Fibroblast of skin of scalp (primary cell): ENCODE measurements at places on chromosomes 12 and 14.

DNA sequence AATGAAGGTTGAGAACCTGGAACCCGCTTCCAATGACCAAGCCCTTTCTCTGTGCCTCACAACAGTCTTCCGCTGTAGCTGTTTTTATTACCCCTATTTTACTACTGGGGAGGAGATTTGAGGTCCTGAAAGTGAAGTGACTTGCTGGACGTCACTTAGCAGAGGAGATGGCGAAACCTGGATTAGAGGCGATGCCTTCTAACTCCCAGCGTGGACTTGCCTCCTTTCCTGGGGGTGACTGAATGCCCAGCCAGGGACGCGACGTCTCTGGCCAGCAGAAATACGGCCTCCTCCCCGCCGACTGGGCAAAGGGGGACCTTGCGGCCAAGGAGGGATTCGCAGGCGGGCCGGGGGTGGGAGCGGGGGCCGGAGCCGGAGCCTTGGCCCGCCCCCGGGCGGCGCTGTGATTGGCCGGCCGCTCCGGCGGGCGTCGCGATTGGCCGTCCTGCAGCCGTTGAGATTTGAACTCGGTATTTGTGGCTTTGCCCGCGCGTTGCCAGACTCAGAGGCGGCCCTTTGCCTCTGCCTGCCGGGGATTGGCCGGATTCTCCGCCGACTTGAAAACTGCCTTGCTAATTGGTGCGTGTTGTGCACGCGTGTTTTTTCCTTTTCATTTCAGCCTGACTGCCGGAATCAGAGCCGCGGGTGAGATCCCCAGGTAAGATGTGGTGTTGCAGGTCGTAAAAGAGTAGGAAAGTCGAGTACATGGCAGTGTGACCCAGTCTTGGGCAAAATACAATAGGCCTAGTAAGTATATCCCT is at the start of gene NCAPD2:
NCAPD2 (plus strand) TSS at position 606 of the 761 bp plus-strand sequence. CDS start 997 bp downstream, outside the sequence.
- DNase-seq: peak; percentile 96

DNA sequence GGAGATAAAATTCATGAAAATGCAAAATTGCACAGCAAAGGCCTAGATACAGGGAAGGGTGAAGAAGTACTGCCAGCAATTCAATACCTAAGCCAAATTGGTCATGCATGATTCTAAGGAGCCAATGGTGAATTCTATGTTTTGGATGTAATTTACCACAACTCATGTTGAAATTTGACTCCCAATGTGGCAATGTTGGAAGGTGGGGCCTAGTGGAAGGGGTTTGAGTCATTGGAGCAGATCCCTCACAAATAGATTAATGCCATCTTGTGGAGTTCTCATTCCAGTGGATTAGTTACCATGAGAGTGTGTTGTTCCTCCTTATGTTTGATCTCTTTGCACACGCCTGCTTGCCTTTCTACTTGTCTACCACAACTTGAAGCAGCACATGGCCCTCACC is 194.0 kb upstream of the ALG10 start:
- no peak for DNase-seq

DNA sequence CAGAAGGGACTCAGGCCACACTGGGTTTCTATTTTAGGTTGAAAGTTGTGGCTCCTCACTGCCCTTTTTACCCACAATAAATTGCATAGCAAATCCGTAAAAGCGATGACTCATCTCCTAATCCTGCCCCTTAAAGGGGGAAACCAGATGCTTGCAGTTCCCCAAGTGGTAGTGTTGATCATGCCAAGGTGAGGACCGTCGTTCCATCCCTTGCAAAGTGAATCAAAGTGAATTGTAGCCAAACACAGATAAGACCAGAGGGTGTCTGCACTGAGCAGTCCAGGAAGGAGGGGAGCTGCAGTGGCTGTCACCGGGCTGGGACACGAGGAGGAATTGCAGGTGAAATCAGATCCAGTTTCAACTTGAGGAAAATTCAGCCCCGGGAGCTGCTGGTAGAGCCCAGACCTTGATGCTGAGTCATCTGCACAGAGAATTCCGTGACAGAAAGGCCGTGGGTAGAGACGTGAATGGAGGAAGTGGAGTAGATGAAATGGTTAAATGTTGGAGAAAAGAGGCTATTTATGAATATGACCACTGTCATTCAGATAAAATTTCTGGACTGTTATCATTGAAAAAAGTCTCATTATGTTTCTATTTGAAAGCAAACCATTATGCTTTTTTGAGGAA is 44.2 kb upstream of the MMP17 start:
- DNase-seq: peak; percentile 71

- DNase-seq: no peak
These were observed 13.1 kb upstream of the NID2 start for GRCh38 chr14:52081964-52082363.

DNA sequence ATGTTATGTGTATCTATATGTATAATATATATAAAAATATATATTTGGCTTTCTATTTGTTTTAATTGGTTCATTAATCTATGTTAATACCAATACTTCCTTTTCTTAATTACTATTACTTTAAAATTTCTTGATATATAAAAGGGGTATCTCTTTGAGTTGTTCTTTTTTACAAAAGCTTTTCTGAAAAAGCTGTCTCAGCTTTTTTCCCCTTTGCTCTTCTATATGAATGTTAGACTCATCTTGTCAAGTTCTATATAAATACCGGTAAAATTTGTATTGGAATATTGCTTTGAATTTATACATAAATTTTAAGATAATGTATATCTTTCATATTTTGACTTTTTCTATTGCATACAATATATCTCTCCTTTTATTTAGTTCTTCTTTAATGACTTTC is 139.8 kb upstream of the FOXG1 start:
- DNase-seq: no peak

- no peak for DNase-seq
These were observed 108.4 kb downstream of the PLCZ1 start for GRCh38 chr12:18629445-18629844.

- DNase-seq: no peak
These were observed 5.1 kb downstream of the BCL7A start for GRCh38 chr12:122026706-122027333.

GRCh38 chr12:85588221-85588620 is 248.0 kb downstream of the RASSF9 start:
- DNase-seq: no peak

GRCh38 chr14:22407033-22407432 is 182.0 kb downstream of the DAD1 start:
- DNase-seq: no peak

GRCh38 chr12:76719171-76720041 is 44.5 kb upstream of the ZDHHC17 start:
- DNase-seq: peak; percentile 50

DNA sequence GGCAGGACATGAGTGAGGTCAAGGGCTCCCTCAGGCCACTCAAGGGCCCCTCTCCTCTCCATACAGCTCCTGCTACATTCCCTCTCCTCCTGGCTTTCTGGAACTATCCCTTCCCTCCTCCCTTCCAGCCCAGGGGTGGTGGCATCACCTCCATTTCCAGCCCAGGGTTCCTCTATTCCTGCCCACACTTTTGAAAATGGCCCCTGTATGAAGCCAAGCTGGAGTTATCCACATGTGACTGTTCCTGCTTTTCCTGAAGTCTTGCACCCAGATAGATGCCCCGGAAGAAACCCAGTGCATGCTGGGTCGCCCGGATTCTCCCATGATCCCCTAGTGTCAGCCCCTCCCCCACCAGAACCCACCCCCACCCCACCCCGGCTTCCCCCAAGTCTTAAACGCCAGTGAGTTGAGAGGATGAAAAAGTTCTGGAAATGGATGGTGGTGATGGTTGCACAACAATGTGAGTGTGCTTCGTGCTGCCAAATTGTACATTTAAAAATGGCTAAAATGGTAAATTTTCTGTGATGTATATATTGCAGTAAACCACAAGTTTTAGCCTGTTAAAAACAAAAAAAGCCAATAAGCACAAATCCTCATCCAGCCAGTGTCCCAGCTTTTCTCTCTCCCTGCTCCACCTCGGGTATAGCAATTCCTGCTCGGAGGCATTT is 136.9 kb downstream of the SCARB1 start:
- no peak for DNase-seq

- DNase-seq: no peak
These were observed 230.5 kb downstream of the EGLN3 start for GRCh38 chr14:33720284-33720787.

GRCh38 chr12:77537663-77538062 is 293.0 kb upstream of the NAV3 start:
- DNase-seq: no peak

DNA sequence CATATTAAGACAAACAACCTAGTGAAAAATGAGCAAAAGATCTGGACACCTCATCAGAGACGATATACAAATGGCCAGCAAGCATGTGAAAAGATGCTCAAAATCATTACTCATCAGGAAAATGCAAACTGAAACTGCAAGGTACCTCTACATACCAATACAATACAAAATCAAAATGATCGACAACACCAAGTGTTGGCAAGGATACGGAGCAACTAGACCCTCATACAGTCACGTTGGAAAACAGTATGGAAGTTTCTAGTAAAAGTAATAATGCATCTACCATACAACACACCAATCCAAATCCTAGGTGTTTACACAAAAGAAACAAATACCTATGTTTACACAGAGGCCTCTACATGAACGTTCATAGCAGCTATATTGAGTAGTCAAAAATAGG is 99.9 kb downstream of the IPO8 start:
- DNase-seq: no peak

- DNase-seq: peak; percentile 72
These were observed 121.4 kb upstream of the HIF1A start for GRCh38 chr14:61573748-61574513.

- DNase-seq: peak; percentile 99
These were observed 14.0 kb downstream of the KCTD10 start for GRCh38 chr12:109462868-109463692.

DNA sequence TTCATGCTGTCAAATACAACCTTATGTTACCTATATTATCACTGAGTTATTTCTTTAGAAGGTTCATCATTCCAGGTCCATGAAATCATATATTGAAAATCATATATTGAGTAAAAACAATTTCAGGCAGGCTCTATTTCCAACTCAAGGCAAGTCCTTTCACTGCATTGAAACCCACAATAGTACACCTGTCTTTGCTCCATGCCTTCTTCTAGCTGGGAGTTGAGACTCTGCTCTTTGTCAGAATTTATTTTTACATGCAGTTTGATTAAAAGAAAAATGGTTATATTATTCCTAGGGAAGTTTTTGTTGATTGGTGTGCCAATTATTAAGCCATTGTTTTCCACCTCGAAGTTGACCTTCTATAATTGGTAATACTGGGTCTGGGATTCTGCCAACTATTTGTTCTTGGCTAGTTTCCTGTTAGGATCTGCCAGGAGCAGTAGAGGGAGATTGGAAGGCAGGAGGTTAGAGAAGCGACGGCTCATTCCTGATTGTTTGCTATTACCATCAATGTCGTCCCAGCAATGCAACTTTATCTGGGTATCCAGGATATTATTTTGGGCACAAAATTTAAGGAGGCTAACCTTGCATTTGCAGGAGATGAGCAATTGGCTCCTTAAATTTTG is 79.5 kb upstream of the MIS18BP1 start:
- DNase-seq: no peak

- DNase-seq: peak; percentile 0
These were observed 364.5 kb downstream of the PDZRN4 start for GRCh38 chr12:41552588-41552987.

DNA sequence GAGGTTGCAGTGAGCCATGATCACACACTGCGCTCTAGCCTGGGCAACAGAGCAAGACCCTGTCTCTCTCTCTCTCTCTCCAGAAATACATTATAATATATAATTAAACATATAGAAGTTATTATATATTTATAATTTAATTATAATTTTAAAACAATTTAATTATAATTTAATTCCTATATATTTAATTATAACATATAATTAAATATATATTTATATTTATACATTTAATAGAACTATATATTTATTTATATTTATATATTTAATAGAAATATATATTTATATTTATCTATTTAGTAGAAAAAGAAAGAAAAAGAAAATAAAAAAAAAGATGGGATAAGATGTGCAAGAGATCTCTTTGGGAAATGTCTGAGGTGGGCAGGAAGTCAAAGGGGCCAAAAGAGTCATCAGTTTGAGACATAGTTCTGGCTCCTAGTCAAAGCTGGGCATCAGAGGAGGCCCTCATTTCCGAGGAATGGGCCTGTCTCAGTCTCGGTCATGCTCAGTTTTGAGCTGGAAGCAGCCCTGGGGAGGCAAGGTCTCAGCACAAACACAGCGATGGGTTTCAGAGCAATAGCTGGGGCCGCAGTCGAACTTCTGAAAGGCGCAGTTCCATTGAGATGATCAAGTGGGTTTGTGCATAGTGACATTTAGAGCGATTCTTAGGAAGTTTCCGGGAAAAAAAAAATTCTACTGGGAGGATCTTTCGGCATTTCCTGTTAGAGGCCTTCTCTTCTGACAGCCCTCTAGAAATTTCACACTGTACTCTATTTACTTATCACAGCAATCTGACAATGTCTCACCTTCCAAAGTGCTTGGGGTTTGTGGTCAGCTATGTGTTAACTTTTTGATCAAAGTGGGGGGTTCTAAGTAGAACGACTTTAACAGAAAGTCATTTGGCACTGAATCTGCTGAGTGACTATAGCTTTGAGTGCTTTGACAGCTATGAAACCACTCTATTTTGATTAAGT is 58.7 kb upstream of the GZMB start:
- no peak for DNase-seq

GRCh38 chr12:79689477-79690141 is 1.2 kb downstream of the PAWR start:
- peak; percentile 37 for DNase-seq

- peak; percentile 32 for DNase-seq
These were observed 20.1 kb downstream of the TSPAN9 start for GRCh38 chr12:3097186-3097804.

DNA sequence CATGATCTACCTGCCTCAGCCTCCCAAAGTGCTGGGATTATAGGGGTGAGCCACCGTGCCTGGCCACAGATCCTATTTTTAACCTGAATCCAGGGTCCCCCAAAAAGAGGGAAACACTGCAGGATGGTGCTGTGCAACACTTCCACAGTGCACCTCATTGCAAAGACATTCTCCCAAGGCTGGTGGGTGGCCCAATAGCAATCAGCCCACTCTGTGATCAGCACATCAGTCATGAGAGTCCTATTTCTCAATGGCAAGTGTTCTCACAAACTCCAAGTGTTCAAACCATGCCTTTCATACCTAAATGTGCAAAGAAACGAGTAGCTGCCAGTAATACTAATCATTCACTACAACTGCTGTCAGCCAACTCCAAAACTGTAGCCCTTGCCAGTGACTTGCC is 612.9 kb downstream of the CCER1 start:
- DNase-seq: no peak

DNA sequence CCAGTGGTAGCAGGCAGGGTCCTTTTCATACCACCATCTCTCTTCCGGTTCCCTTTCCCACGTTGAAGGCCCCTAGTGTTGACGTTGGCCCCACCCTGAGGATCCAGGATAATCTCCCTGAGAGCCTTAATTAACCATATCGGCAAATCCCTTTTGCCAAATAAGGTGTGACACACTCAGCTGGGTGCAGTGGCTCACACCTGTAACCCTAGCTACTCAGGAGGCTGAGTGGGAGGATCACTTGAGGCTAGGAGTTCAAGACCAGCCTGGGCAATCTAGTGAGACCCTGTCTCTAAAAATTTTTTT is 2.8 kb upstream of the TMEM119 start:
- DNase-seq: no peak
